ENCODE measurements at places on chromosomes 11 and 22.

DNA sequence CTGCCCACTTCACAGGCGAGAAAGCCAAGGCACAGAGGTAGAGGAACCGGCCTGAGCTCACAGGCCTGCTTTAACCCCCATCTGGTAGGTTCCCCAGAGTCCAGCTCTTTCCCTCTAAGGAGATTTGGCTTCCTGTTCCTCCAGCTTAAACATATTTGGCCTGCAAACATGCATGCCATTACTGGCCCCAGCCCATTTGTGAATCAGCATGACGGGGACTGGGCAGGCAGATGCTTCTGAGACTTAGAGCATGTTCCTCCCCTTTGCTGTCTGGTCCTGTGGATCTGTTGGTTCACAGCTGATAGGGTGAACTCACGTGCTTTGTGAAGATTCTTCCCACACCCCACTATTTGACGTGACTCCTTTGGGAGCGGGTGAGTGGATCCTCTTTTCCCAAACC is 12.6 kb downstream of the CHST1 start:
- DNase-seq = no peak

DNA sequence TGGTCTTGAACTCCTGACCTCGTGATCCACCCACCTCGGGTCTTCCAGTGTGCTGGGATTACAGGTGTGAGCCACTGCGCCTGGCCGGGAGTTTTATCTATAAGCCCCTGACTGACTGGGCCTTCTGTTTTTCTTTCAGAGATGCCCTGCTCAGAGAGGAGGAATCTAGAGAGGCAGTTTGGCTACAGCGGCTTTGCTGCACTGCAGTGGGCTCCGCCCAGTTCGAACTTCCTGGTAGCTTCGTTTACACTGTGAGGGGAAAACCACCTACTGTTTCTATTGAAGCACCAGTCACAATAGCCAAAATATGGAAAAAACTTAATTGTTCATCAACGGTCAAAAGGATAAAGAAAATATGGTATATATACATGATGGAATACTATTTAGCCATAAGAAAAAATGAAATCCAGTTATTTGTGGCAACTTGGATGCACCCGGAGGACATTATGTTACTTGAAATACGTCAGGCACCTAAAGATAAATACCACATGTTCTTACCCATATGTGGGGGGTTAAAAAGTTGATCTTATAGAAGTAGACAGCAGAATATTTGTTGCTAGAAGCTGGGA is 31.9 kb upstream of the FAM181B start:
- no peak for DNase-seq

DNA sequence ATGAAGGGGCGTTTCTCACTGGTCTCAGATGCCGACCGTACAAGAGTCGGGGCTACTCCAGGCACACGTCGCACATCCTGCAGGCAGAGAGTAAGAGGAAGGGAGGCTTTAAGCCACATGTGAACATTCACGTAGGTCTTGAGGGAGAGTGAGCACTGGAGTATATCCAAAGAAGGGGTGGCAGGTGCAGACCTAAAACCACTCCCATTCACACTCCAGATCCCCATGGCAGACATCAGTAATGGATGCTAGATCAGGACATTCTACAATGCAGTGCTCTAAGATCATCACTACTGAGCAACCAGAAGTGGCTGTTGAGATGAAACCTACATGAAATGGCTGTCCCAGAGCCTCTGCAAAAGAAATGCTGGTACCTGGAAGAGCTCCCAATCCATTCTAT is 39.0 kb downstream of the WT1 start:
- no peak for DNase-seq

DNA sequence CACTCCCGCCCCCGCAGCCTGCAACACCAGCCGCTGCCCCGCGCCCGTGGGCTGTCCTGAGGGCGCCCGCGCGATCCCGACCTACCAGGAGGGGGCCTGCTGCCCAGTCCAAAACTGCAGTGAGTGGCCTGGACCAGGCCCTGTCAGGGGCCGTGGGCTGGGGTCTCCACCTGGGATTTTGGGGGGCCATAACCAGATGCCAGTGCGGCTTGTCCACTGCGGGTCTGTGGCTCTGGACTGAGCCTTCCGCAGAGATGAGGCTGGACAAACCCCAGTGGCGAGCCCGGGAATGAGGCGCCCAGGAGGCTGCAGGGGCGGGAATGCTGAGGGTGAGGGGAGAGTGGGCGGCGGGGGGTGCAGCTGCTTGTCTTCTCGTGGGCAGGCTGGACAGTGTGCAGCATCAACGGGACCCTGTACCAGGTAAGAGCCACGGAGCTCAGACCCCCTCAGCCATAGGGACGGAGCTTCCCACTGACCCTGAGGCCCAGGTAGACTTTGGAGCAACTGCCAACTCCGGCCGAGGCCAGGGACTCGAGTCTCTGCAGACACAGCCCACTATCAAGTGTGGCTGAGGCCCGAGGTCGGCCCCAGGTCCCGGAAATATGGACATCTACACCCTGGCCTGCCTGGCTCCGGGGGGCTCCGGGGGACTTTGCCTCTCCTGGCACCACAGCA is 24.8 kb upstream of the MUC5B start:
- DNase-seq = no peak

DNA sequence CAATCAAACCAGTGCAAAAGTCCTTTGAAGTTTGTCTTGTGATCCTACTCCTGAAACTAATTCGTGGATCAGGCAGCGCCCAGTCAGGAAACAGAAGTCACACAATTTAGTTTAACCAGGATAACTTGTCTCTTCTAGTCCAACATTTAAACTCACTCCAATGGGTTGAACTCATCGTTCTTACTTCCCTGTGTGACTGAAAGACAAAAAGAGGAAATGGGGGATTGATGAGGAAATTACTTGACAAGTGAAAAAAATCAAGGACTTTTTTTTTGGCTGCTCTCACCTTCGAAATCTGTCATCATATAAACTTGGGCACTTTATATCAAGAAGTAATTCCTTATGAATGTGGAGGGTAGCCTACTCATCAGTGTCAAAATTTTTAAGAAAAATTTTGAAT is 78.4 kb downstream of the HSD17B12 start:
- no peak for DNase-seq

DNA sequence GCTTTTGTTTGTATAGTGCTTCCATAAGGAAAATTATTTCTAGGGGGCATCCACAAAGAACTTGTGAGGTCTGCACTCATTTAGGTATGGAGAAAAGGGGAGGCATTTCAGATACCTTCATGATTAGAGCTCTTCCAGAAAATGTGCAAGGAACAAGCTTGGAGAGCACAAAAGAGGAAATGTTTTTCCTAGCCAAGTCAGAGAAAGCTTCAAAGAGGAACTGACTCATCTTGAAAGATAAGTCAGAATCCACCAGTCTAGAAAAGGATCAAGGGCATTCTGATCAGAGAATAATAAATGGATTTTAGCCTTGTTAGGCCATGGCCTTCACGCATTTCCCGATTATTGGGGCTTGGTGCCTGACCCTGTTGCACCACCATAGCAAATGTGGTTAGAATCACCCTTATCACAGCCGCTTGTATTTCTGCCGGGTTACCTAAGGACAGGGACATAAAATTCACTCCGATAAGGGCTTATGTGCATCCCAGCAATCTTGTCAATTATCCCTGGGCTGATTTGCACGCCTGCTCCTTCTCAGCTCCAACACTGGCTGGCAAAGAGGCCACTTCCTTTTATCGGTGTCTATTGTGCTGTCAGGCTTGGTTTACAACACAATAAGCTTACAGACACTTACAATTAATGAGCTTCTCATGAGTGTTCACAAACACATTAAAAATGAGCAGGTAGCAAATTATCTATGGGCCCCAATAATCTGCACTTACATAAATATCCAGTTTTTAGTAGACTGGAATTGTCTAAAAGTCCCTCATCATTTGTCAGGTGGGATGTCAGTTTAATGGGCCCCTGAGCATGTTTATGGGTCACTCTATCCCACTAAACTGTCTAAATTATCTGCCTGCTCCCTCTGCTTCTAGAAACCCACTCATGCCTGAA is 613.5 kb downstream of the SOX6 start:
- DNase-seq = no peak

- DNase-seq = no peak
These were observed 274.6 kb downstream of the TBC1D22A start for GRCh38 chr22:47036936-47037485.

DNA sequence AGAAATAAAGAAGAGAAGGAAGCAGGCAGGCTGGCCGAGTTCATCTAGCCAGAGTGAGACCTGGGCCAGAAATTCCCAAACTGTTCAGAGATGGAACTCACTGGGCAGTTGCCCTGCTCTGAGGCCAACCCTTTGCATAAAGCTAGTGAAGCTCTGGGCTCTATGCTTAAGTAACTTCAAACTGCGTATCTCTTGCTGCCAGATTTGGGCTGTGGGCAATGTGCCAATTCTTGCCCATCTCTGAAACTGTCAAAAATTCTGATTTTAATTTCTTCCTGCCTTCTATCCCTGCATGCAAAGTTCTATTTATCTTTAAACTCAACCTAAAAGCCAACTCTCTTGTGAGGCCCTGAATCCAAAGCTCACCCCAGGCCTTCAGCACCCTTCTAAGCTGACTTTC is 36.2 kb upstream of the HEPHL1 start:
- DNase-seq = no peak

GRCh38 chr11:41845066-41845465 is 385.6 kb upstream of the LRRC4C start:
- DNase-seq = no peak

GRCh38 chr11:128564642-128565245 is 22.6 kb downstream of the ETS1 start:
- DNase-seq = no peak

DNA sequence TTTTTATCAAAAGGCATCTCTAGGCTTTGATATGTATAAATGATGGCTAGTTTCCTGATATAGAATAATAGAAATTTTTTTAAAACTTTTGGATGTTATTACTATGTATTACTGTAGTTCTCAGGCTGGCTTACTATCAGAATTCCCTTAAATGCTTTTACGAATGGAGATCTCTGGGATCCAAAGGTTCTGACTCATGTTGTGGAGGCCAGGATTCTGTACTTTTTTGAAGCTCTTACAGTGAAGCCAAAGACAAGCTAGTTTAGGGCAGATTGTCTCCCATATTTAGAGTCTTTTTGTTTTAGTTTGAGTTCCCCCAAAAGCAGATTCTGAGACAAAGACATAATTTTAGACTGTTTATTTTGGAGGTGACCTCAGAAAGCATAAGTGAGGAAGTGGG is 265.9 kb upstream of the SESN3 start:
- DNase-seq = no peak

- no peak for DNase-seq
These were observed 854 bp downstream of the ABCC8 start for GRCh38 chr11:17475666-17476316.

GRCh38 chr11:122882857-122883645 is 492 bp downstream of the JHY start:
- no peak for DNase-seq

DNA sequence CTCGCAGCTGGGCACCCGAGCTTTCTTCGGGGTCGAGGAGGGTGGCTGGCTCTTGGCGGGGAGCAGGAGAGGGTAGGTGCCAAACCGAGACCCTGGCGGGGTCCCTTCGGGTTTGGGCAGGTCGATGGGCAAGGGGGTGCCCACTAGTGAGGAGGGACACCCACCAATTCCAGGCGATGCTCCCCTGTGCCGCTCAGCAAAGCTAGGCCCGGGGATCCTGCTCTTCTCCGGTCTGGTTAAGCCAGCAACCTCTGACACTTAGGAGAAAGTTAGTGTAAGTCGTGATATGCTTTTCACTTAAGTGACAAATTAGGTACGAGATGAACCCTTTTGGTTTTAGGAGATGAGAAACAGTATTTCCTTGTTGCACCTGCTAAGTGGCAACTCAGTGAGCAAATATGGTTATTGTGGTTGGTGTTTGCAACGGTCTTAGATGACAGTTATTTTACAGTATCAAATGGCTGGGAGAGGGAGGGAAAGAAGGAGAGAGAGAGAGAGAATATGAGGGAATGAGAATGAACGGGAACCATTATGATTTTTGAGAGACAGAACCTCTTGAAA is 565 bp downstream of the NUCB2 start:
- DNase-seq = no peak

DNA sequence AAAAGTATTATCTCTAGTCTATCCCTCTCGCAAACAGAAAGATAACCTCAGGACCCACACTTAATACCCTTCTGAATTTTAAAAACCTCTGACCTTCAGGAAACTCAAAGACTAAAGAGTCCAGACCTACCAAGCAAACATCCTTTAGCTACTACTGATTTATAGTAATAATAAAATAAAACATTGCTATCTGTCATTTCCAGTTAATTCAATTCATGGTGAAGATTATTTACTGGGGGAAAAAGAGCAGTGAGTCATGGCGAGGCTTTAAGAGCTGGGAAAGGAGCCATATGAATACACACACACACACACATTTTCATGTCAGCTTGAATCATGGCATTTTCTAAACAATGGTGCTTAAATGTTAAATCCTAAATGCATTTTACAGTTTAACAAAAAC is 87.1 kb downstream of the FAM76B start:
- peak; percentile 63 for DNase-seq

DNA sequence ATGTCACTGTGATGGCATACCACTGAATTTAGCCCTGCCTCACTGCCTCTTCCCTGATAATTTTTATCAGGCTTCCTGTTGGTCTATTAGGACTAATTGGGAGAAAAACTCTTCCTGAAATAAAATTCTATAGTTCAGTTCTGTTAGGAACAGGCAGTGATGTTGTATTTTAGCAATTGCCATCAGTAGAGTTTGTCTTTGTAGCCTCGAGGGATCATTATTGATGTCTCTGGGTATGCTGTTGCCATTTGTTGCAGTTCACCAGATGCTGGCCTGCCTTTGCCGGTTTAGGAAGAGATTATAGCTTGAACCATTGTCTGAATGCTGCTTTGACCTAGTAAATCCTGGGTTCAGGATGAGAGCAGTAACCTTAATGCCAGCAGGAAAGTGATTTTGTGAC is 41.0 kb downstream of the KDM2A start:
- no peak for DNase-seq

GRCh38 chr22:41782316-41782715 is 18.2 kb upstream of the CCDC134 start:
- no peak for DNase-seq

GRCh38 chr22:30290342-30291057 is 1.2 kb upstream of the CASTOR1 start:
- no peak for DNase-seq

DNA sequence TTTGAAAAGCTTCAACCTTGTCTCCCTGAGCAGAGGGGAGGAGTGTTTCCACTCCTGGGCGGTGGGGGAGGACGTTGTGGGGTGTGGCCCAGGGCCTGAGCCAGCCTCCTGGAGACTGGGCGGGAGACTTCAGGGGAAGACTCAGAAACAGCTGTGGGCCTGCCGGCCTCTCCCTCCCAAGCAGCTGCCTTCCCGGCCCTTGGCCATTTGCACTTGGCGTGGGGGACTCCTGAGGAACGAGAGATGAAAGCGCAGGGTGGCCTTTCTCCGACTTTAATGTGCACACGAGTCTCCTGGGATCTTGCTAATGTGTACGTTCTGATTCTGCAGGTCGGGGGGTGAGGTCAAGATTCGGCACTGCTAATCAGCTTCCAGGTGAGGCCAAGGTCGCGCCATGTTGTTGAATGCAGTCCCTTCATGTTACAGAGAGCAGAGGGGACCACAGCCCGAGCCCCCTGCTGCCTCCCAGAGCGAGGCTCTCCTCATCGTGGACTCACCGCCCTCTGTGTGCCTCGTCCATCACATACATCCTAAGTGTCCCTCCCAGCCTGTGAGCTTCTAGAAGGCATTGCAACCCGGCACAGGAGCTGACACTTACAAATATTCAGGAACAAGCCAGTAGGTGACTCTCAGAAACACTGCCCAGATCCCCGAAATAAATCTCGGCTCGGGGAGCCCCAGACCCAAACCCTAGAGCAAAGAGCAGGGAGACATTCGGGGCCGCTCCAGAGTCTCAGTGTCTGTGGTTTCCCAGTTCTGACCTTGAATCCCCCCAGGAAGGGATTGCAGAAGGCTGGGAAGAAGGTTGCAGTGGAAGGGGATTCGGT is 7.7 kb downstream of the LIF start:
- peak; percentile 65 for DNase-seq

GRCh38 chr11:119100246-119100970 is 1.2 kb downstream of the DPAGT1 start:
- DNase-seq = no peak

Data from AG04450 (cell line).